Heart left ventricle (tissue), 16 donors: ENCODE measurements at places on chromosomes 3 and 15. TPM values are rescaled to one million over a fixed set of nuclear protein-coding genes. Genes with fewer than 3 reads are reported as not detected.

SLC12A1 gene
- not detected for total RNA-seq

SOX14 gene
- not detected for total RNA-seq

STARD9 gene
- 6.9 TPM for total RNA-seq

- no peak for DNase-seq
Measured at GRCh38 chr3:55180161-55180560, 252.3 kb upstream of the LRTM1 start.

DNA sequence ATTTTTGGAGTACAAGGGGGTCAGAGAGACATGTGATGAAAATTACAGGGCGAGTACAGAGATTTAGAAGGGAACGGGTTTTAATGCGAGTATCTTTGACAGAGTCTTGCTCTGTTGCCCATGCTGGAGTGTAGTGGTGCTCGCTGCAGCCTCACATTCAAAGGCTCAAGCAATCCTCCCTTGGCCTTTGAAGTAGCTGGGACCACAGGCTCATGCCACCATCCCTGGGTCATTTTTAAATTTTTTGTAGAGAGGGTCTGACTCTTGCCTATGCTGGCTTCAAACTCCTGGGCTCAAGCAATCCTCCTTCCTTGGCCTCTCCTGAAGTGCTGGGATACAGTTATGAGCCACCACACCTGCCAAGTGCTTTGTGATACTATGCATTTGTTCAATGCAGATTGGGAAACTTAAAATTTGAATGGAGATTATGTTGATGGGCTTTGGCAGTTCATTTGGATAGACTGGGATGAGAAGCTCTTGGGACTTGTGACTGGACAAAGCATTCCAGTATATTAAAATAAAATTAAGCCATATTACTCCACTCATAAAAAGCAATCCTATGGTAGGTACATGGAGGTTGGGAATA is 4.0 kb upstream of the LMLN start:
- DNase-seq: no peak

GRCh38 chr15:24961967-24962366 is 7.2 kb downstream of the SNRPN start:
- no peak for DNase-seq

DNA sequence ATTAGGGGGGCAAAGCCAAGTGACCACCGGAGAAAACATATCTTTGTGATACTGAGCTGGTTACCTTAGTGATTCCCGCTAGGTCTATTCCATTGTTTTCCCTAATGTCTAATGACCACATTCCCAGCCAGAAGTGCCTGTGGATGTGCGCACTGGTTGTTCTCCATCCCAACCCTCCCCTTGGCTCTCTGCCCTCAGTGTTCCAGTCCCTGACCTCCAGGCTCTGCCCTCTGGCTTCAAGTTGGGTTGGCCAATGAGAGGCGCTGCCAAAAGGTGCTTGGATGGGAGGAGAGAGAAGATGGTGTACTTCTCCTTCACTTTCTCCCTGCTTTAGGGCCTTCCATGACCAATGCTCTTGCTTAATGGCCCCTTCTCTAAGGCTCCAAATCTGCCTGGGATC is 2.4 kb downstream of the COLQ start:
- DNase-seq: peak; percentile 69

GRCh38 chr15:49423021-49423420 is at the start of gene FGF7:
Gene FGF7 (plus strand): TSS chr15:49423242. CDS start chr15:49424298, 1,056 bp downstream.
- DNase-seq: no peak

DNA sequence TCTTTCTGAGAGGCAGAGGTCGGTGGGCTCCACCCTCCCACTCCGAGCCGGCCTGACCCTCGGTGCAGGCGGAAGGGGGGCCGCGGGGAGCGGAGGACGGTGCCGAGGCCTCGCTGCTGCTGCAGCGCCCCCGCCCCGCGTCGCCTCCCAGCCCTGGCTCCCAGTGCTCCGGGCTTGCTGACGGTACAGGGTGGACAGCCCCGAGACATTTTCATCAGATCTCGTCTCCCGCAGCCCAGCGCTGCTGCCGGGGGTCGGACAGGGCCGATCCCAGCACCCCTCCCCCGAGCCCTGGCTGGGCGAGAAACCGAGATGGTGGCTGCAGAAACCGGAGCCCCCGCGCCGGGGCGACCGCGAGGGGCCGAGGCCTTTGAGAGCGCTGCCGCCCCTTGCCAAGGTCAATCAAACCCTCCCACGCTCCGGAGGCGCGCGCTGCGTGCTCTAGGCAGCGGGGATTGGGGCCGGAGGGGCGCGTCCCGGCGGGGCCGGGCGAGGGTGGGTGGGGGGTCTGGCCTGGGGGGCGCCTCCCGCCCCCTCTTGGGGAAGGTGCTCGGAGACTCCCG is 42.5 kb downstream of the EPHB3 start:
- peak; percentile 62 for DNase-seq

DNA sequence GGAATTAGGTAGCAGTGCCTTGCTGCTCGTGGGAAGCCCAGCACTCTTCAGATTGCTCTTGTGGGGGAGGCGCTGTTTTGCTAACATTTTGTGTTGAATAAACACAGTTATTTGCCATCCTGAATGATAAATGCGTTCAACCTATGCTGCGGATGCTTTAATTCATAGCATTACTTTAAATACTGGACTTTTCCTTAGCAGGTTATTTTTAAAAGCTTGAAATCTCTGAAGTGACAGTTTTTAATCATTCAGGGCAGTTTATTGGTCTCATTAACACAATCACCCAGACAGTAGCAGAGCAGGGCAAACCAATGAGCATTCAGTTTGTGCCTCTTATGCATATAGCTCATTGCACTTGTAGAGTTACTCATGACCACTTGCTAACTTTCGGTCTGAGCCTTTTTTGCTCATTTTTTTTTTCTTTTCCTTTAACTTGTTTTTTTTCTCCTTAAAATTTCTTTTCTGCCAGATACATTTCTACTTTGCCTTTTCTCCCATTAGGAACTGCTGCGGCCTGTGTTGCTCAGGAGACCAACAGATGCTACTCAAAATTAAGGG is 5.2 kb downstream of the CACNA2D3 start:
- DNase-seq: no peak

DNA sequence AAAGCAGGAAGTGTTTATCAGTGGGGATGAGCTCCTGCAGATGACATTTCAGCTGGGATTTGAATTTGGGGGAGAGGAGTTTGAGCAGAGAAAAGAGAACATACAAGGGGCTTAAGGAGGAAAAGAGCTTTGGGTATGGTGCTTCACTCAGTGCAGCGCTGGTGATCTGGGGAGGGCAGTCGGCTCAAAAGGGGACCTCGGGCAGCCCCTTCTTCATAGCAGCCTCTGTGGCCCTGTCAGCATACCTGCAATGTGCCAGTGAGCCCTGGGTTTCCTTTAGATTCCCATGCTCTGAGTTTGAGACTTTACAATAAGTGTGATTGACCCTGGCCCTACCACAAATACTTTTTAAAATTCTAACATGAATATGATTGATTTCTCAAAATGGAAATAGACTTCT is 40.2 kb downstream of the ROPN1B start:
- DNase-seq: no peak
